ENCODE measurements at places on chromosomes 7 and 10.

DNA sequence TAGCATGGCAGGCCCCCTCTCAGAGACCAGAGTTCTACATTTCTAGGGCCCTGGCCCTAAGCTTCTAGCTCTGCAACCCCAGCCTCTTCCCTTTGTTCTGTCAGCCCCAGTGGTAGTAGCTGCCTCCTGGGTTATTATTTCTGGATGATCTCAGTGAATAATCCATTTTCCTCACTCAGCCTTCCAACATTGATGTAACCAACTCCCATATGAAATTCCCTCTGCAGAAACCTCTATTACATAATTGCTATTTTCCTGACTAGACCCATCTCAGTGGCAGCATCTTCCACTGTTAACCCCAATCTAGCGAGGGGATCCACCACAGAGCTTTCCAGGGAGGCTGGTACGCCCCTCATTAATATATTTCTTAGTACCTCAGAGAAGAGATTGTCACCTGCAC, 49.8 kb downstream of the FHIP2A start:
- no peak for DNase-seq

- DNase-seq: no peak
These were observed 541.2 kb upstream of the FOXK1 start for GRCh38 chr7:4140933-4141332.

GRCh38 chr7:132059141-132059540, 502.7 kb upstream of the PODXL start:
- DNase-seq: no peak

DNA sequence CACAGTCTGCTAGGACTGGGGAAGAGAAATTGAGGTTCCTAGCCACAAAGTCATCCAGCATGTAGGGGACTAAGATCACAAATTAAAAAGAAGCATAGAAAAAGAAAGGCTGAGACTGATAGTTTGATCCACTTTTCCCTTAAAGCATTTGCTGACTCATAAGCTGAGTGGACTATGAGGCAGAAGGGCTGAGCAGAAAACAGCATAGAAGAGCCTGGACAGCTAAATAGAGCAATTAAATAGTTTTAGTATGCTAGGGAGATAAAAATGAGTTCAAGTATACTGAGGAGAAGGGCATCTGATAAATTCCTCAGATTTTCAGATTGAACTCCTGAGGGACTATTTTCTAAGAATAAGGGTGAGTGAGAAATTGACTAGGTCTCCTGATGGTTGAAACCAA, 155.9 kb upstream of the EGR2 start:
- DNase-seq: peak; percentile 43

GRCh38 chr7:105389088-105389650, 448 bp upstream of the SRPK2 start:
- peak; percentile 53 for DNase-seq

DNA sequence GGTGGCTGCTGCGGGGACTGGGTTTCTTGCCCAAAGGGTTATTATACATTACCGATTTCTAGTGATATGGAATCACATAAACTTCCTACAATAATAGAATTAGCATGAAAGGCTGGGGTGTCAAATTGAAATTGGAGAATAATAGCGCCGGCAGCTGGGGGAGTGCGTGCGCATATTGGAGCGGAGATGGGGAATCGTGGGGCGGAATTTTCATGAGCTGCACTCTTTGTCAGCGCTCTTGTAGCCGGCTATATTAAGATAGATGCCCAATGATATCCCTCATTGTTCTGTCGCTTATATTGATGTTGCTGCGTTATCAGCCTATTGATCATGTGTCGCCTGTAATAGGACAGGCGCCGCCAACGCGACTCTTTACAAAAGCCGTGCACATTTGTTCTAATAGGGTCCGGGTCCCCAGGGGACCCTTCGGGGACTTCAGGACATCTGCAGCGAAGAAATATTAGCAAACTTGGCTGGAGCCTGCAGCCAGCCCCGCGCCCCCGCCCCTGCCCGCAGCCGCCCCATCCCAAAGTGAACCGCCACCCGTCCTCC, 5.1 kb downstream of the UNCX start:
- DNase-seq: no peak

GRCh38 chr10:48587819-48588218, 17.1 kb downstream of the ARHGAP22 start:
- no peak for DNase-seq

DNA sequence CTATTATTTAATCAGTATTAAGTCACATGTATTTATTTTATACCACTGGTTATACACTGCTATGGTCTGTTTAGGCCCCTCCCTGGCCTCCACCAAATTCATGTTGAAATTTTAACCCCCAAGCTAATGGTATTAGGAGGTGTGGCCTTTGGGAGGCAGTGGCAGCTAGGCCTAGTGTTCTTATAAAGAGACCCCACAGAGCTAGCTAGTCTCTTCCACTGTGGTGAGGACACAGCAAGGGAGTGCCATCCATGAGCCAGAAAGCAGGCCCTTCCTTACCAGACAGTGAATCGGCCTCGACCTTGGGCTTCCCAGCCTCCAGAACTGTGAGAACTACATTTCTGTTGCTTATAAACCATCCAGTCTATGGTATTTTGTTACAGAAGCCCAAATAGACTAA, 28.7 kb downstream of the RBM48 start:
- DNase-seq: no peak

DNA sequence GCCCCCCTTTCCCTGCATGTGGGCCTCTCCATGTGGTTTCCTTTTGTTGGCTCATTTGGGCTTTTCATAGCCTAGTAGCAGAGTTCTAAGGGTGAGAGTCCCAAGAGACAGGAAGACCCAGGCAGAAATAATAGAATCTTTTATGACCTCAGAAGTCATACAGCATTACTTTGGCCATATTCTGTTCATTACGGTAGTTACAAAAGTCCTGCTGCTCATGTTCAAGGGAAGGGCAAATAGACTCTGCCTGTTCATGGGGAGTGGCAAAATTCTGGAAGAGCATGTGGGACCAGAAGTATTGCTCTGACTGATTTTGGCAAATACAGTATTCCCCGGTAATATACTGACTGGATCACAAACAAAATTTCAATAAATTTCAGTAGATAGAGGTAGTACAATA, 910.3 kb downstream of the LRMDA start:
- no peak for DNase-seq

GRCh38 chr10:125120053-125120710, 40.2 kb downstream of the CTBP2 start:
- peak; percentile 47 for DNase-seq

DNA sequence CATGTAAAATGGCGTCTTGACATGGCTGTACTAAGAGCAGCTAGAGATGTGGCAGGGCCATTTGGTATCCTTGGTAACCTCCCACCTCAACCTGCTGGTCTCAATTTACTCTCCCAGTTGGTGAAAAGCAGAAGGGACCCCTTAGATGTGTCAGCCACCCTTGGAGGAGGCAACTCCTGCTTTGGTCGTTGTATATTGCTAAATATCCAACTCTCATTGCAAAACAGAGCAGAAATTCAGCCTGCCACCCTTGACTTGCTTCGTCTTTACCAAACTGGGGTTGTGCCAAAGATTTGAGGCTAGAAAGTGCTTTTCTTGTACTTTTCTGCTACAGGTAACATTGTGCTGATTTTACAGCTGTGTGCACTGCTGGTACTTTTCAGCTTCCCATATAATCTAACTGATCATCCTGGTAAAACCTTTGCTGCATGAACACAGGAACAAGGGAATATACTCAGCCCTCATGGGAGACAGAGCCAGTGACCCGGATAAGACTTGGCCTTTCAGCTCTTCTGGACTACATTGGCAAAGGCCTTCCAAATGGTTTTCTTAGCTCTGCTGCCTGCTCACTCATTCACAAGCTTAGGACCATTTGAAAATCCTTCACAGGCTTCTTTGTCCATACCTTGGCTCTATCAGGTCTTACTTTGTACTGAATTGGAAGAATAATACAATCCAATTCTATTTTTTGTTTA, 2.2 kb upstream of the VSTM4 start:
- no peak for DNase-seq

- DNase-seq: peak; percentile 2
These were observed 18.1 kb downstream of the ERLIN1 start for GRCh38 chr10:100167553-100168312.

- no peak for DNase-seq
These were observed 209.4 kb downstream of the LRMDA start for GRCh38 chr10:75640803-75641202.

DNA sequence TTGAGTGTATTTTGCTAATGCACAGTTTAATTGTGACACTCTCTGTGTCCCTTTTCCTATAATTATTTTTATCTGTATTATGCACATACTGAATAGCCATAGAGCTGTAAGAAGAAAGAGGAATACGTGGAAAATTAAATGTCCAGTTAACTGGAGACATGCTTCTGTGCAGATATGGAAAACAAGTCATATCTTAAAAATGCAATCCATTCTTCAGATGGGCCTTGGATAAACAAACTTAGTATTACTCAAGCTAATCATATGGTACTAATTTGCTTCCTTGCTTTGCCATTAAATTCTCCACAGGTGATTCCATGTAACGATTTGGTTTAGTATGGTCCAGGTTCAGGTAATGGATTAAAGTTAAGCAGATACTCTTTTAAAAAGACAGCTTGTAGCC, 201.2 kb upstream of the CELF2 start:
- peak; percentile 77 for DNase-seq

DNA sequence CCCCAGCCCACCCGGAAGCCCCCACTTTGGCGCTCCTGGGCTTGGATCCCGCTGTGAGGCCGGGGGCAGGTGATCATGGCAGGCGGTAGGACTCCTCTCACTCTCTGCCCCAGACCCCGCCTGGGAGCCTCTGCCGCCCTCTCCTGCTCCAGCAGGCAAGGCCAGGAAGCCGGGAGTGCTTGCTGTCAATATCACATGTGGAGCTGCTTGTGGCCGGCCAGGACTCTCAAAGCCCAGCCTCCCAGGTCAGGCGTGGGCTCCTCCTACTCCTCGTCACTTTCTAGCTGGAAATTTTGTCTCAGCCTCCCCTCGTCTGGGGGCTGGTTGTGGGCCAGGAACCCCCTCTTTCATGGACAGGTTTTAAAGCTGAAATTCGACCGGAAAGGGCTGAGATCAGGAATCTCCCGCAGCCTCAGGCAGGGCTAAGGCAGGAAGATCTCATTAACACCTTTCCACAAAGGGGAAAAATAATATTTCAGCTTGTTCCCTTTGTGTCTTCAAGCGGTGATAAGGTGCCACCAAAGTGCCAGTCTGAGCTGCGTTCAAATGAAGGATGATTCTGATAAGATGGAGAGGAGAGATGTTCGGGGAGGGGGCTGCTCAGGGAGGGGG, 273.6 kb upstream of the PODXL start:
- peak; percentile 7 for DNase-seq

DNA sequence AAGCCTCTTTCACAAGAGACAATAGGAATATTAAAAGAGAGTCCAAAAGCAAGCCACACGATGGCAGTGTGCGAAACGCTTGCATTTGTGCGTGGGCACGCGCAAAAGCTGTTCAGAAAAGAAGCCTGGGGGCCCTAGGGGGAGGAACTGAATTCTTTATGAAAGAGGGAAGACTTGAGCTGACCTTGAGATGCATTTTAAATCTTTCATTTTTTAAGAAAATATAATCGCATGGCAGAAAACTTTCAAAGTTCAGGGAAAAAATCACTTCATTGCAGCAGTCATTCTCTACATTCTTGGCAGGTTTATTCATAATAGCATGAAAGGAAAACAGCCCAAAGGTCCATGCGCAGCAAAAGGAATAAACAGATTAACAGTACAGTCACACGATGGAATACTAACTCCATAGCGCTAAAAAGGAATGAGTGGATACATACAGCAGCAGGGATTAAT, 206.5 kb upstream of the PRKCQ start:
- DNase-seq: peak; percentile 61

DNA sequence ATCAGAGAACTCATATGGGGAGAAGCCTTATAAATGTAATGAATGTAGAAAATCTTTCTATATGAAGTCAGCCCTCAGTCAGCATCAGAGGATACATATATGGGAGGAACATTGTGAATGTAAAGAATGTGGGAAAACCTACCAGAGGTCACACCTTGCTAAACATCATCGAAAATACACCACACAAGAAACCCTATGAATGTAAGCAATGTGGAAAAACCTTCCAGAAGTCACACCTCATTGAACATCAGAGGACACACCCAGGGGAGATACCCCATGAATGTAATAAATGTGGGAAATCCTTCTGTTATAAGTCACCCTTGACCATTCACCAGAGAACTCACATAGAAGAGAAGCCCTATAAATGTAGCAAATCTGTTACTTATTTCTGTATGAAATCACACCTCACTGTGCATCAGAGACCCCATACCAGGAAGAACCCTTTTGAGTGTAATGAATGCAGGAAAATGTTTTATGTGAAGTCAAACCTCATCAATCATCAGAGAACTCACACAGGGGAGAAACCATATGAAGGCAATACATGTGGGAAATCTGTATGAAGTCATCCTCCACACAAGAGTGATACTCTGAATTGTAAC, 30.8 kb downstream of the ZNF12 start:
- DNase-seq: no peak

- peak; percentile 75 for DNase-seq
These were observed 43.5 kb upstream of the CACUL1 start for GRCh38 chr10:118798231-118798662.

DNA sequence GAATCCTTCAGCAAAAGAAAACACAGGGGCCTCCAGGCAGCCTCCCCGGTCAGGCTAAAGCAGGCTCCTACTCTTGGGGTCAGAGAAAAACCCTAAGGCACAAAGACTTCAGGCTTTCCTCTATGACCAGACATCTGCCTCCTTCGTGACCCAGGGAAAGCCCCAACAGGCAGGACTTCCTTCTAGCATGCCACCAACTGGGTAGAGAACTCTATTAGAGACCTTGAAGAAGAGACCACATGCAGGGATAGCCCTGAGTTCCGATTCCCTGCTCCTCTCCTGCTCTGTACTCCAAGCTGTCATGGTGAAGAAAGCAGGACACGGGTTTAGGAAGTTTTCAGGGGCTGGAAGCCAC, 1.3 kb downstream of the TRPV6 start:
- DNase-seq: no peak

GRCh38 chr10:102872163-102872562, 2.9 kb downstream of the AS3MT start:
- DNase-seq: no peak
